ENCODE measurements at places on chromosomes 1 and 21. TPM values are rescaled to one million over a fixed set of nuclear protein-coding genes. Genes with fewer than 3 reads are reported as not detected.

Gene CD53
- 1.6 TPM for total RNA-seq

Gene ZNF670
- 11.1 TPM for total RNA-seq

Gene NIT1
- 46.5 TPM for total RNA-seq

Gene IPO9
- total RNA-seq: 98.6 TPM

Gene CR1L
- 12.5 TPM for total RNA-seq

Gene RGS8
- 0.07 TPM for total RNA-seq

Gene RBBP5
- 20.1 TPM for total RNA-seq

Gene VASH2
- total RNA-seq: 251 TPM

Gene PRELP
- total RNA-seq: 0.18 TPM

Gene TPM3
- total RNA-seq: 496 TPM

Gene CELA3B
- total RNA-seq: 6.7 TPM

Gene PKLR
- total RNA-seq: 2.5 TPM

Gene C1orf115
- total RNA-seq: 11.5 TPM

Gene SGIP1
- total RNA-seq: 3.2 TPM

Gene TMEM240
- 8.8 TPM for total RNA-seq

Gene SMCP
- total RNA-seq: not detected

Gene TBX15
- total RNA-seq: 0.09 TPM

Gene LRIG2
- total RNA-seq: 23.5 TPM

Gene SUSD4
- 2.6 TPM for total RNA-seq

Gene TESK2
- 13.1 TPM for total RNA-seq

Gene WDR47
- total RNA-seq: 6.9 TPM

Gene TAF1A
- total RNA-seq: 12.9 TPM

Gene KLHDC7A
- total RNA-seq: 10.9 TPM

Gene ZNF648
- 0.27 TPM for total RNA-seq

Gene CDK18
- total RNA-seq: 71.9 TPM

Gene GUCA2B
- total RNA-seq: not detected

Gene BRINP3
- total RNA-seq: 0.28 TPM

Gene NTNG1
- 2.3 TPM for total RNA-seq

Gene TEX38
- total RNA-seq: 0.21 TPM

Gene EDARADD
- 4.5 TPM for total RNA-seq

Gene PDZK1
- 0.57 TPM for total RNA-seq

Gene ARHGEF19
- total RNA-seq: 53.1 TPM

Gene SH2D1B
- not detected for total RNA-seq

Gene NUAK2
- total RNA-seq: 8.7 TPM

Gene DISP3
- 6.1 TPM for total RNA-seq

Gene KISS1
- total RNA-seq: 0.66 TPM

Gene C4BPB
- 0.30 TPM for total RNA-seq

Gene TRIM17
- total RNA-seq: 2.7 TPM

Gene ICOSLG
- total RNA-seq: 9.0 TPM

Gene DTL
- 52.3 TPM for total RNA-seq

Gene DNASE2B
- 0.15 TPM for total RNA-seq

Gene BMP8A
- 1.2 TPM for total RNA-seq

Gene CYP4X1
- 1.4 TPM for total RNA-seq

Gene FTCD
- 9.6 TPM for total RNA-seq

Gene LRRC39
- total RNA-seq: 0.25 TPM

Gene U2AF1
- total RNA-seq: 40.6 TPM

Gene NTRK1
- 0.23 TPM for total RNA-seq

Gene RCSD1
- 0.50 TPM for total RNA-seq

Gene NBPF10
- total RNA-seq: 0.63 TPM

Gene IL24
- total RNA-seq: not detected

Gene FOXO6
- 7.0 TPM for total RNA-seq

Gene SYDE2
- total RNA-seq: 11.4 TPM

Gene IQCC
- 4.6 TPM for total RNA-seq
